Astrocyte of the spinal cord (primary cell): ENCODE measurements at places on chromosomes 6 and 20.

GRCh38 chr6:135913785-135914184 lies 62.3 kb downstream of the PDE7B start:
- no peak for DNase-seq

DNA sequence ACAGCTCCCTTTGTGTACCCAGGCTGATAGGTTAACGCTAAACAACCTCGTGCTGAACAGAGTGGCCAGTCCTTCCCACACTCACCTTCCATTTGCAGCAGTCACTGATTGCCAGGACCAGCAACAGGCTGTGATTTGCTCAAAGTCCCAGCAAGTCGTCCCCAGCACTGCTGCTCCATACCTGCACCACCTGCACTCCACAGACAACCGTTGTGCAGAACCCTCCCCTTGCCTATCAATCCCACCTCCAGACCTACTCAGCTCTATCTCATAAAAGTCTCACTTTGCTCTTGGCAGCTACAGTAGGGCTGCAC lies 43.1 kb upstream of the SCML4 start:
- DNase-seq: no peak

DNA sequence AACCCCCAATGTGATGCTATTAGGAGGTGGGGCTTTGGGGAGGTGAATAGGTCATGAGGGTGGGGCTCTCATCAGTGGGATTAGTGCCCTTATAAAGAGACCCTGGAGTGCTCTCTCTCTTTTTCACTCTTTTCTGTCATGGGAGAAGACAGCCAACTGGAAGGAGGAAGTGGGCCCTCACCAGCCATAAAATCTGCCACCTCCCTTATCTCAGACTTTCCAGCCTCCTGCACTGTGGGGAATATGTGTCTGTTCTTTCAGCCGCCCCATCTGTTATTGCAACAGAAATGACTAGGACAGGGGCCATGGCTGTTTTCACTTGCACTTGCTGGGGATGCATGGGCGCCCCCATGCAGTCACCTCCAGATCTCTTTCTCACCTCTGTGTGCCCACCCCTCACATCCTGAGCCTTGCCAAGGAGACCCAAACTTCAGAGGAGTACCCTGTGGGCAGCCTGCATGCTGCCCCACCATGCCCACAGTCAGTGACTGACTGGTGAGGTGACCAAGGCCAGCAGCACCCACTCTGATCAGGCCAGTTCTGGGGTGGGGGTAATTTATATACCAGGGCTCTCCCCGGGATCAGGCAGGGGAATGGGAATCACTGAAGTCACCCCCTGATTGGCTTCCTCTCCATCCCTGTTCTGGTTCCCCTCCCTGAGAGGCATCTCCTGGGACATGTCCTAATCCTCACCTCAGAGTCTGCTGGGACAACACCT lies 118.4 kb downstream of the ANKRD60 start:
- no peak for DNase-seq

DNA sequence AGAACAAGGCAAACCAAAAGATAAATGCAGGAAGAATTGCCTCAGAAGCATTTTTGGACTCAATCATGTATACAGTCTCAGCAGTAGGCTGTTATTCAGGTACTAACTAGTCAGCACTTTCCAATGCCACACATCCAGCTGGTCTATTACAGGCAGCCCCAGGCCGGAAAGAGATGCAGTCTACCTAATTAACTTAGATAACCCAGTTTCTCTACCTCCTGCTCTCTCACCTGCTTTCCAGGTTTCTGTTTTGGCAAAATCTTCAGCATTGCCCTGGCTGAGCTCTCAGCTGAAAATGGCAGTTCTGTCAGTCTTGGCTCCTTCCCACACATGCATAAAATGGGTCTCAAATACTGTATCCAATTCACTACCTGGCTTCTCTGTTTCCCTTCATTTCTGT lies 101.3 kb upstream of the UFL1 start:
- no peak for DNase-seq

GRCh38 chr20:19291818-19292132 lies 79.3 kb downstream of the SLC24A3 start:
- no peak for DNase-seq

- no peak for DNase-seq
Observed at GRCh38 chr20:23130622-23131140, 44.6 kb upstream of the CD93 start.

DNA sequence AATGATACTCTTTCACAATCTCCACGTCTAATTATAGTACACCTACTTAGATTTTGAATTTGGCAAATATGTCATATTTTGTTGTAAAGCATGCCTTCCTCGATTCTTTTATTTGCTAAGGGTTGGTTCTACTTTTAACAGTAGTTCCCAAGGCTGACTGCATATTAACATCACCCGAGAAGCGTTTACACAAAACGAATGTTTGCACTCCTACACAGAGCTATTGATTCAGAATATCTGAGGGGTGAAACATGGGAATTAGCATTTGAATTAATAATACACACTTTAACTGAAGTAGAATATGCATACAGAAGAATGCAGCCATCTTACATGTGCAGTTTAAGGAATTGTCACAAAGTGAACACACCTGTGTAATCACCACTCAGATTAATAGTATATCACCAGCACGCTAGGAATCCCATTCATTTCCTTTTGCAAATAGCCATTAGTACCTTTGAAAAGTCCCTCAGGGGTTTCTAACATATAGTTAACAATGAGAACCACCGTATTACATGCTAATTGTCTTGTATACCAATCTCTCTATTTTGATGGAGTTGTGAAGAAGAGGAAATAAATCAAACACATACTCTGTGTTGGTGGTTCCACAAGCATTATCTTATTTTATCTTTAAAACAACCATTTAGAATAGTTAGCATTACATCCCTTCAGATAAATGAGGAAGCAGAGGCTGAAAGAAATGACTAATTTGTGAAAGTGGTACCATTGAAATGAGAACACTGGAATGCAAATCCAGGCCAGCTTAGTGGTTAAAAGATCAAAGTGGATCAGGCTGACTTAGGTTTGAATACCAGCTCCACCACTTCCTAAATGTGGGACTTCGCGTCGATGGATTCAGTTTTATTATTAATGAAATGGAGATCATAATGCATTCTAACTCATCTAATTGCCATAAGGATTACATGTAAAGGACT lies 317.6 kb downstream of the HDGFL1 start:
- DNase-seq: peak; percentile 63

DNA sequence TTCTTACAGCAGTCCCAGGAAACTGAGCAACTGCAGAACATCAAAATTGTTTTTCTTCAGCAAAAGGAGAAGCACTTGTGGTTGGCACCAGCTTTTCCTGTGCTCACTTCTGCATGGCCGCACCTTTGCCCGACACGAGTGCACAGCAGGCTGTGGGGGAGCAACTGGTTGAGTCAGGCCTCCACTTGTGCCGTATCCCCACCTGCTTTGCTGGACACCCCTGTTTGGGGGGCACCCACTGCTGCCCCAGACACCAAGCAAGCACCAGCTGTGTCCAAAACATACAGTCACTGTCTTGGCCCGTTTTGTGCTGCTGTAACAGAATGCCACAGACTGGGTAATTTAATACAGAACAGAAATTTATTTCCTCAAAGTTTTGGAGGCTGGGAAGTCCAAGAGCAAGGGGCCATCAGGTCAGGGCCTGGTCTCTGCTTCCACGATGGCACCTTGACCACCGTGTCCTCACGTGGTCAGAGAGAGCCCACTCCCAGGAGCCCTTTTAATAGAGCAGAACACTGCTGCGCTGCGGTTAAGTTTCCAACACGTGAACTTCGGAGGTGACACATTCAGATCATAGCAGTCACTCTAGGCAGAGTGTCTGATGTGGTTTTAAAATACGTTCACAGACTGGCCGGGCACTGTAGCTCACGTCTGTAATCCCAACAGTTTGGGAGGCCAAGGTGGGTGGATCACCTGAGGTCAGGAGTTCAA lies 8.7 kb upstream of the GMEB2 start:
- no peak for DNase-seq

- DNase-seq: no peak
Observed at GRCh38 chr6:11324453-11325015, 92.1 kb upstream of the NEDD9 start.

- no peak for DNase-seq
Observed at GRCh38 chr6:3986241-3986640, 92.7 kb downstream of the FAM217A start.

- DNase-seq: no peak
Observed at GRCh38 chr6:2680264-2680922, 70.3 kb downstream of the MYLK4 start.

DNA sequence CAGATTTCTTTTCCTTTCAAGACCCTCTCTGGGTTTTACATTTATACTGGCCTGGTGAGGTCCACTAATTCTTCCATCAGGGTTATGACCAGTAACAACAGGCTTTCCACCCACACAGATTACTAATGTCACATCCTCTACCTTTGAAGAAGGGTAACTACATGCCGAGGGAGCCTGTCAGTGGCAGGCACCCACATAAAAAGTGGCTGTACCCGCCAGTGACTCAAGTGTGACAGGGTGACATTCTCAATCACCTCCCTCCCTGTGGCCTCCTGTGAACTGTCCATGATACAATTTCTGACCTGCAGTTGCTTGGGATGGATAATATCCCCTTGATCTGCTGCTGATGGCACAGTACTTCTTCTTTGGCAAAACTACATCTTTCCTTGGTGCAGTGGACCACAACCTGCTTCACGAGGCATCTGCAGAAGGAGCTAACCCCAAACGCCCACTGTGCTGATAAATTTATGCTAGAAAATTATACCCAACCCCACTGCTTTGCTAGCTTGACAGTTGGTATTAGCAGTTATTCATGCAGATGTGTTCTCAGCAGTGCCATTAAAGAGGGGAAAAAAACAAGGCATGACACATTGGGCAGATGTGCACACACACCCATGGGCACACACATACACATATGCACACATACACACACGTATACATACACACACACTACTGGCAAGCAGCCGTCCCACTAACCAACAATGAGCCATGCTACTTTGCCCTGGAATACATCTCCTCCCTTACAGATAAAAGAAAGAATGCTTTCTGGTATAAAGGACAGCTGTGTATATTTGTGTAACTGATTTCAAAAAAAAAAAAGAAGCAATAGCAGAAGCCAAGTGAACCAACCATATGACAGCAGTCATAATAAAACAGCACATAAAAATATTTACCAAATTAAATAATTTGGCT lies 20.8 kb downstream of the GFOD1 start:
- DNase-seq: no peak

GRCh38 chr20:64159286-64159680 lies 5.0 kb upstream of the MYT1 start:
- no peak for DNase-seq

DNA sequence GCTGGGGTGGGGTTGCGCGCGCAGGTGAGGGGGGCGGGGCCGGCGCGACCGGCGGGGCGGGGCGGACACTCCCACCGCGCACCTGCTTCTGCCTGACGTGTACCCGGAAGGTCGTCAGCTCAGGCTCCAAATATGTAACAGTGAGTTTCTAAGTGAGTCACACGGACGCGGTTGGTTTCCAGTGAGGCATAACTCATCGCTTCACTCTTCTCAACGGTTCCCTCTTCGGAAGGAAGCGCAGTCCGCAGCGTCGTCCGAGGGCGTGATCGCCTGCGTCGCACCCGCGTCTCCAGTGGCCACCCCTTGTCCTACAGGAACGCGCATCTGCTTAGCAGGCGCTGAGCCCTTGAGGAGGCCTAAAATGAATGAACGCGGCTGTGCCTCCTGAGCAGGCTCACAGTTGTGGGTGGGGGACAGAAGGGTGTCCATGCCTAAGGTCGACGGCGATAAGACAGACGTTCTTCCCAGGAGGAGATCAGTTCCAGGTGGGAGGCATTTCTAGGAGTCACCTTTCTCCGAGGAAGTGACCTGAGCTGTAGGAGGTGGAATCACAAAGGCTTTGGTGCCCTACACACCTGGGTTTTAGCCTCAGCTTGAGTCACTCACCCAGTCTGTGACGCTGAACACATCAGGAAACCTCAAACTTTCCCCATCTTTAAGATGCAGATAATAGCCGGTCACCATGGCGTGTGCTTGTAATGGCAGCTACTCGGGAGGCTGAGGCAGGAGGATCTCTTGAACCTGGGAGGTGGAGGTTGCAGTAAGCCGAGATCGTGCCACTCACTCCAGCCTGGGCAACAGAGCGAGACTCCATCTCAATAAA lies 50.9 kb upstream of the EZR start:
- DNase-seq: peak; percentile 93

DNA sequence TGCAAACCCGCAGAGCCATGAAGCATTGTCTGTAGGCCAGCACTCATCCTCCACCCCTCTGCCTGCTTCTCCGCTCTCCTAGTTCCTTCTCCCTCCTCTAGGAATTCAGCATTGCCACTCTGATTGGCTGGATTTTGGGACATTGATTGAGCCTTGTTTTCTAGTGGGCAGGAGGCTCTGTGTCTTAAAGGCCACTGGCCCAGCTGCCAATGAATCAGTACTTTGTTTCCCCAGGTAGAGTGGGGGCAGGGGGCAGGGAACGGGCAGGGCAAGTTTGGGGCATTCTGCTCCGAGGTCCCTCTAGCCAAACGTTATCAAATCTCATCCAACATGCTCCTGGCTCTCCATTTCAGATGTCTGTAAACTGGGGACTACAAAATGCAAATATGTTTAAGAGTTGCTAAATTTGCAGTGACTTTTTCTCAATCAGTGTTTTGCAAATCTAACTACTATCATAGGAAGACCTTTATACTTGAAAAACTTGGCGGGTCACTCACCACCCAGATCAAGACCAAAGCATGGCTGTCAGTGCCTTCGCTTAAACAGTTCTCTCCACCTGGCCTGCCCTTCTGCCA lies 10.4 kb upstream of the BPI start:
- no peak for DNase-seq

GRCh38 chr20:6122111-6122872 lies 538 bp downstream of the FERMT1 start:
- DNase-seq: peak; percentile 26

GRCh38 chr6:161543684-161544309 lies 269.9 kb upstream of the AGPAT4 start:
- DNase-seq: no peak

GRCh38 chr6:89180971-89181370 lies 35.1 kb downstream of the PM20D2 start:
- no peak for DNase-seq

DNA sequence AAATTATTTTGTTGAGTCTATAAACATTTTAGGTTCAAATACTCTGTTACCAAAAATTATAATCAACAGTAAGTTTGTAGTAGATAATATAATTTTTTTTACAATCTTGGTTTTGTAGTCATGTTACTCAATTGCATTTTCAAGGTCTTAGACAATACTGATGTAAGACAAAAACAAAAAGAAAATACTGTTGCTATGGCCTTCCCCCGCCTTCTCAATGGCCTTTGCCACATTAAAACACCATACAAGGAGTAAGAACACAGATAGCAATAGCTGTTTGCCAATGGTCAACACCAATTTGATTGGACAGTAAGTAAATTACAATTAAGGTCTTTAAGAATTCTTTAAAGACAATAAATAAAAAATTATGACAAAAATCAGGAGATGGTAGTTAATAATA lies 450.2 kb downstream of the CDC5L start:
- DNase-seq: no peak

DNA sequence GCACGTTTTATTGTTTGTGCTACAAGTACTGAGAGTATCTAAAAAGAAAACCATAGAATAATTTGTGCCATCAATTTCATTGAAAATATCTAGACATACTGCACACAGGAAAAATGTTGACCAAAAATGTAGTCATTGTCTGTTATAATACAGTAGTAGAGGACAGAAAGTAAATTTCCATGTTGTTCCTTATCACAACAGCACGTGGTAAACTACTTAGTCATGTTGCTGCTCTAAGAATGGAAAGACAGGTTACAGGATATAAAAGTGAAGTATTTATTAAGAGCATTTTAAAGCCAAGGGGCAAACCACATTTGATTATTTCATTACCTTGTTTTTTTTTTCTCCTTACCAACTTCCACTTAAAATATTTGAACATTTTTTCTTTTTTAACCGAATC lies 89.0 kb upstream of the CEP85L start:
- no peak for DNase-seq

- no peak for DNase-seq
Observed at GRCh38 chr6:47519279-47519678, 41.7 kb downstream of the CD2AP start.
